ENCODE measurements at places on chromosomes 2 and 18.

DNA sequence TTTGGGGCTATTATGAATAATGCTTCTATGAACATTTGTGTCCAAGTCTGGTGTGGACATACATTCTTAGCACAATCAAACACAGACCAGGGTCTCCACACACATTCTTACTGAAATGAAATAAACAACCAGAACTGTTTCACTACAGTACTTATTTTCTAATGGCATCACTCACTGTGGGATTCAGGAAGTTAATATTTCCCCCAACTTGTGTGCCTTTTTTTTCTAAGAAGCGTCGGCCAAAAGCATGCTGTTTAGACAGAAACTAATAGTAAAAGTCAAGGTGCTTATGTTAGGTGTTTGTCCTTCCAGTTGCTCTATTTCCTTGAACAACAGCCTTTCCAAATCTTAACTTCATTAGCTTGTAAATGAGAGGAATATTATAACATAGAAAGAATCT is 117.6 kb downstream of the DOCK10 start:
- no peak for DNase-seq

DNA sequence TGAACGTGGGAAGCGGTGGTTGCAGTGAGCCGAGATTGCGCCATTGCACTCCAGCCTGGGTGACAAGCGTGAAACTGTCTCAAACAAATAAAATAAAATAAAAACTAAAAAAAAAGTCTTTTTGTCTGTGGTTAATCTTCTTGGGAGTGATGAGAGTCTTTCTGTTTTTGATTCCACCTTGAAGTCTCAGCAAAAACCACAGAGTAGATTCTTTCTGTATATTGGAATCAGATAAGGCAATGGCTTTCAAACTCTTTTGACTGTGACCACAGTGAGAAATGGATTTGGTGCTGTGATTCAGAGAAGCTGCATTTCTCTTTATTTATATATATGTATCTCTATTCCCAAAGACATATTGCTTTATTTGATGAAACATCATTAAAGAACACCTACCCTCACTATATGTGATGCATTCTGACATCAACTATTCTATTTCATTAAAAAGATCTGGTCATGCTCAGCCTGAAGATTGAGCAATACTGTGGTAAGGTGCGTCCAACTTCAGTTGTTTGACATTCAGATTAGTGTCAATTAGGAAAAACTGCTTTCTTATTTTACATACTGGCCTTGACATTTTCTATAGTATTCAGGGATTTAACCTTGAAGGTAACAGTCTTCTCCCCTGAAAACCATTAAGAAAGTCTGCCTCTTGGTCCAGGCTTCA is 15.6 kb downstream of the HRH4 start:
- DNase-seq, result no peak

GRCh38 chr2:180763263-180763989 is 217.0 kb upstream of the UBE2E3 start:
- no peak for DNase-seq

DNA sequence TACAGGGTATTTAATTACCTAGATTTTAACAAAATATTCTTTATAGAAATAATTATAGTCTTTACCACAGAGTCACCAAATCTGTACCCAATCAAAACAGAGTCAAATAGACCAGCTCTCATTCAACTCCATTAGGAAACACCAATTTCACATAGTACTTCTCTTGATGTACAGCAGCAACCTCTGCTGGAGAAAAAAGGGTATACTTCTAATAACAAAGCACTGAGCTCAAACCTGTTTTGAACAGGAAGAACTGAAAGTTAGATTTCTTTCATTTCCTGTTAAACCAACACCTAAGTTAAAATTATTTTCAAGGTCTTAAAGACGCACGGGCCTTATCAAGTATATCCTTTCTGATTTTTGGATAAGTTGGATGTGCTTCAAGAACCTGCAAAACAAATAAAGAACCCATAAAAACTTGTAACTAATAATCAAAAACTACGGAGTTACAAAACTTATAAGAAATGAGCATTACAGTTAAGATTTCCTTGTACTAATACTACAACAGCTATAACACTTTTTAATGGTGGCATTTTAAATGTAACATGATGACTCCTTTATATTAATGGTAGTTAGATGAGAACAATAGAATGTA is 79.0 kb downstream of the TTC21B start:
- peak; percentile 30 for DNase-seq

GRCh38 chr2:215946586-215946985 is 66.8 kb downstream of the MREG start:
- no peak for DNase-seq

GRCh38 chr2:105324732-105325131 is 4.8 kb downstream of the TGFBRAP1 start:
- no peak for DNase-seq

DNA sequence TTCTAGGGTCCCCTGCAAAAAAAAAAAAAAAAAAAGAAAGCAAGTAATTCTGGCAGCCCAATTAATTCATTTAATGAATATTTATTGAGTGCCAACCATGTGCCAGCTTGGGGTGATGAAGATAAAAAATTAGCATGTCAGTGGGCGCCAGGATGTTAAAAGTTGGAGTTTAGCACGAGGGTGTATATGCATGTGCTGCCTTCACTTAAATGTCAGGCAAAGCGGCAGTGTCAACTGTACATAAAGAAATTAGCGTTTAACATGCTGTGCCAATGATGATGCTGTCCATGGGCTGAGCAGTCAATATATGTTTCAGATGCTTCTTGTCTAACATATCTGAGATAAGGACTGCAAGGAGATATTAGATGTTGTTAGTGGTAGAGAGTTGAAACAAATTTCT is 49.5 kb downstream of the ASAP2 start:
- no peak for DNase-seq

DNA sequence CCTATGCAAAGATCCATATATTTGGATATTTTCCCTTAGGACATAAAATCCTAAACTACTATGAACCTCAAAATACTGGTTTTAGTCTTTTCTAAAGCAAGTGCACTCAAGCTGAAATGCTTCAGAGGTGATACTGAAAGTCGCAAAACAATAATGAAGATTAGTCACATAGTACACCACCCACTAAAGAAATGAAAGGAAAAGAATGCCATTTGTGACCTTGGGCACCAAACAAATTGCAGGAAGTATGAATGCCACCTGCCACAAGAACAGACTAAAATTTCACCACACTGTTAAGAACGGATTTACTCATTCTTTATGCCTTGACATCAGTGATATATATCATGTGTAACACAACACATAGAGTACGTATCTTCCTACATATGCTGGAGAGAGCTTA is 161.5 kb downstream of the ZNF521 start:
- DNase-seq, result no peak

DNA sequence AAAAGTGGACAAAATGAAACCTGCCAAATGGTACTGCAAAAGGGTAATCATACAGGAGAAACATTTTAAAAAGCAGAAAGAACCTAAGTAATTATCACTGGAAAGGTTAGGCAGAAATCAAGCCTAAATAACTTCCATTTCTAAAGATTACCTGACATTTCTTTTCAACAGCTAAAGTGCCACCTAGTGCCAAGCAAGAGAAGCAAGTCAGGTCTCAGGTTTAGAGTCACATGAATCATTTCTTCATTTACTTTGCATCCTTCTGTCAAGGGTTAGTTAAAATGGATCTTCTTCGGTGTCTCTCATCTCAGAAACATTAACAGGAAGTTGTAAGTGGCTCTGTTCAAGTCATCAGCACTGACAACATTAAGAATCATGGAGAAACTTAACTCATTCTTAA is 90.3 kb downstream of the AKAIN1 start:
- no peak for DNase-seq

- DNase-seq, result no peak
Measured at GRCh38 chr2:130346741-130347066, 4.0 kb downstream of the IMP4 start.

- DNase-seq, result no peak
Measured at GRCh38 chr2:177593402-177593801, 200.8 kb downstream of the AGPS start.

GRCh38 chr2:88027697-88028389 is 11.5 kb upstream of the RNU2-63P start:
- DNase-seq, result no peak

DNA sequence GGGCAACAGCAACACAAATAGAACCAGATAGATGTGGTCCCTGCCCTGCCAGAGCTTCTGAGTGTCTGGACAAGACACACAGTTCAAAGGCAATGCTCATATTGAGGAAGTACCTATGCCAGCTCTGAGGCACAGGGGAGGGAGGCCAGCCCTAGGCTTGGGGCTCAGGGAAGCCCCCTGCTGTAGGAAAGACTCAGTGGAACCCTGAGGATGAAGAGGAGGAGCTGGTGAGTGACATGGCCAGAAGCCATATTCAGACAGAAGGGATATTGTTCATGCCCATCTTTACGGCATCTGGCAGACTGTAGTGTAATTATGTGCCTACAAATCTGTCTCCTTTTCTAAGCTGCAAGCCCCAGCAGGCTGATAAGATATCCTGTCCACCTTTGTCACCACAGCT is 8.8 kb downstream of the SIGLEC15 start:
- DNase-seq, result no peak
